ENCODE measurements at places on chromosomes 7 and 10. TPM values are rescaled to one million over a fixed set of nuclear protein-coding genes. Genes with fewer than 3 reads are reported as not detected.
A peak's percentile ranks its signal among the peaks of the same experiment; 100 is the strongest.

- DNase-seq: no peak
Measured at GRCh38 chr7:20301311-20301939, 29.3 kb upstream of the ITGB8 start.

GRCh38 chr10:75400771-75401568 is 594 bp downstream of the ZNF503 start:
- peak; percentile 50 for DNase-seq

DNA sequence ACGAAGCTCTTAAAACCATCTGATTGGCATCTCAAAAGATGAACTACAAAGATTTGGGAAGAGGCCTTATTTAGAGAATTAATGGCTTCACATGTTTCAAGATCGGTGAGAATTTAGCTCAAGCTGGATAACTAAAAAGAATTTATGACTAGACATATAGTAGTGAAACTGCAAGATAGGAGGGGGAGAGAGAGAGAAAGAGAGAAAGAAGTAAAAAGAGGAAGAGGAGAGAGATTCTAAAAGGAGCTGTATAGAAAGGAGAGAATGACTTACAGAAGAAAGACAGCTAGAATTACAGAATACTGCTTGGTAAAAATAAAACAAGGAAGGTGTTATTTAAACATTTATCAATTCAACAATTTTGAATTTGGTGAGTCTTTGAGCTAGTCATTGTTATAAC is 592.3 kb downstream of the SH2D4B start:
- no peak for DNase-seq

GRCh38 chr7:41217306-41217705 is 485.6 kb downstream of the INHBA start:
- DNase-seq: no peak

GRCh38 chr10:114995468-114996247 is 57.7 kb downstream of the TRUB1 start:
- DNase-seq: no peak

GRCh38 chr7:120070201-120070600 is 202.8 kb upstream of the KCND2 start:
- no peak for DNase-seq

- DNase-seq: peak; percentile 95
Measured at GRCh38 chr10:60975716-60976115, 31.7 kb upstream of the RHOBTB1 start.

DNA sequence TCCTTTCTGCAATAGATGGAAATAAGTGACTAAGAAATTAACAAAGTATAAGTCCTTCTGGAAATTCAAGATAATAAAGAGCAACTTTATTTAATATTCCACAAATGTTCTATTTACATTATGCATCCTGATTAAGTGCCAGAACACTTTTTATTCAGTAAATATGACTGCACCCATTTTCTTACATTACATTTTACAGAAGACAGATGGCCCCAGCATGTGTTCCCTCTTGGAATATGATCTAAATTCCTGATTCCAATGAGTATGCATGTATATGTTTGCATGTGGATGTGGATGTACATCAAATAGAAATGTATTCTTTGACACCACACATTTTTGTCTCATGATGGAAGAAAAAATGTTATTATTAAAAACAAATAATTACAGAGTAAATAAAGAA is 628.7 kb upstream of the SEMA3D start:
- no peak for DNase-seq

GRCh38 chr7:156950381-156950858 is 908 bp downstream of the NOM1 start:
- DNase-seq: no peak

GRCh38 chr7:92732316-92733036 is 103.9 kb downstream of the CDK6 start:
- no peak for DNase-seq

DNA sequence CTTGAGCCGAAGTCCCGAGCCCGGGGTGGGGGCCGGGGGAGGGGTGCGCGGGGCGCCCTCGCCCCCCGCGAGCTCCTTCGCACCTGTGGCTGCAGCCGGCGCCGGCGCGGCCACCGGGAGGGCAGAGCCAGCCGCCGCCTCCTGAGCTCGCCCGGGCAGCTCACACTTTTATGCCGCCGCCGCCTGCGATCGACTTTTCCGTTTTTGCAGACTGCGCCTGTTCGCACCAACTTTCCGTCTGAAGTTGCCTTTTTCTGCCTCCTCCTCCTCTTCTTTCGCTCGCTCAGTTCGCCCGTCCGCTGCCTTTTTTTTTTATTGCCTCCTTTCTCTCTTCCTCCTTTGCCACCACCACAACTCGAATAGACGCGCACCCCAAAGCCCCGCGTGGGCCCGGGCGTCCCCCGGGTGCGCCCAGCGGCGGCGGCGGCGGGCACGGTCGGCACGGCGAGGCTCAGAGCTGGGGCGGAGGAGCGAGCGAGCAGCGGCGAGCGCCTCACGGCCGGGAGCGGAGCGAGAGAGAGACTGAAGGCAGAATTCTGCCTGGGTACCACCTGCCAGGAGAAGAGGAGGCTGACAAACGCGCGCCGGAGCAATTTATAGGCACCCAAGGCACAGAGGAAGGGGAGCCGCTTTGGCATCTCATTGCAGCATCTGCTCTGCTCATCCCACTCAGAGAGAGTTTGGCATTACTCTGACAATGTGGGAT is at the start of gene C1QL3:
Gene C1QL3 (minus strand): TSS at position 569 of the 706 bp plus-strand sequence. CDS start 814 bp downstream, outside the sequence.
- DNase-seq: peak; percentile 29

GRCh38 chr10:50360077-50360850 is 108.9 kb upstream of the ASAH2 start:
- DNase-seq: peak; percentile 97

- DNase-seq: no peak
Measured at GRCh38 chr10:48648172-48648942, 36.3 kb upstream of the WDFY4 start.

GRCh38 chr7:128906001-128906765 is 4.3 kb downstream of the KCP start:
- no peak for DNase-seq

- DNase-seq: no peak
Measured at GRCh38 chr10:49076741-49077521, 38.4 kb downstream of the VSTM4 start.

GRCh38 chr7:73519867-73520672 is 2.0 kb downstream of the BAZ1B start:
- peak; percentile 10 for DNase-seq

- no peak for DNase-seq
Measured at GRCh38 chr7:128123291-128124037, 92.2 kb upstream of the LRRC4 start.

Gene BICC1
- 43.1 TPM for total RNA-seq

Gene CAV2
- 143 TPM for total RNA-seq

Gene INMT
- total RNA-seq: 200 TPM

Gene C10orf62
- total RNA-seq: 0.21 TPM

Gene SVIL
- 68.4 TPM for total RNA-seq

Gene PON1
- 0.98 TPM for total RNA-seq

Gene VENTX
- total RNA-seq: 0.46 TPM

Gene SLC25A13
- 23.0 TPM for total RNA-seq

Gene VIPR2
- total RNA-seq: 0.88 TPM

Measured in lung (tissue), 17 donors.